Fibroblast of gingiva (primary cell): ENCODE measurements at places on chromosomes 6 and 20.

GRCh38 chr6:56749632-56750151 lies 107.0 kb upstream of the DST start:
- DNase-seq, result no peak

GRCh38 chr6:39426073-39426456 lies 103.6 kb upstream of the KCNK16 start:
- peak; percentile 92 for DNase-seq

GRCh38 chr6:27358786-27359185 lies 29.8 kb upstream of the ZNF391 start:
- no peak for DNase-seq

- no peak for DNase-seq
Measured at GRCh38 chr6:96735332-96735731, 101.9 kb downstream of the GPR63 start.
